Peyer's patch (tissue), 4 donors: ENCODE measurements at places on chromosomes 5 and 9. TPM values are rescaled to one million over a fixed set of nuclear protein-coding genes. Genes with fewer than 3 reads are reported as not detected.

PCA3 gene
- total RNA-seq: not detected

GFRA3 gene
- total RNA-seq: not detected

SLC45A2 gene
- not detected for total RNA-seq

PCDHGC4 gene
- 1.7 TPM for total RNA-seq

CTXN3 gene
- not detected for total RNA-seq

FBXO38 gene
- 52.2 TPM for total RNA-seq

DBH gene
- total RNA-seq: not detected

NOP16 gene
- total RNA-seq: 7.5 TPM

SLIT3 gene
- 9.4 TPM for total RNA-seq

OR1J2 gene
- not detected for total RNA-seq

ZDHHC21 gene
- 39.4 TPM for total RNA-seq

SPATA9 gene
- total RNA-seq: not detected

SEMA4D gene
- total RNA-seq: 124 TPM

TDRD7 gene
- 21.6 TPM for total RNA-seq

F2RL1 gene
- 70.5 TPM for total RNA-seq

ADAMTS13 gene
- total RNA-seq: 4.4 TPM

APBA1 gene
- 2.1 TPM for total RNA-seq

ARHGEF39 gene
- total RNA-seq: 19.8 TPM

PIP5K1B gene
- 51.8 TPM for total RNA-seq

FOXD4L3 gene
- total RNA-seq: not detected

RORB gene
- total RNA-seq: 2.5 TPM

DND1 gene
- total RNA-seq: 5.0 TPM

RANBP3L gene
- total RNA-seq: 0.54 TPM

TMEM215 gene
- not detected for total RNA-seq

SLC6A3 gene
- total RNA-seq: not detected

PTGDS gene
- 11.1 TPM for total RNA-seq

DROSHA gene
- 74.7 TPM for total RNA-seq

GHR gene
- 12.4 TPM for total RNA-seq

SLC1A1 gene
- 193 TPM for total RNA-seq

PLAC8L1 gene
- total RNA-seq: not detected

DRD1 gene
- not detected for total RNA-seq
